ENCODE measurements at places on chromosomes 4 and X.

DNA sequence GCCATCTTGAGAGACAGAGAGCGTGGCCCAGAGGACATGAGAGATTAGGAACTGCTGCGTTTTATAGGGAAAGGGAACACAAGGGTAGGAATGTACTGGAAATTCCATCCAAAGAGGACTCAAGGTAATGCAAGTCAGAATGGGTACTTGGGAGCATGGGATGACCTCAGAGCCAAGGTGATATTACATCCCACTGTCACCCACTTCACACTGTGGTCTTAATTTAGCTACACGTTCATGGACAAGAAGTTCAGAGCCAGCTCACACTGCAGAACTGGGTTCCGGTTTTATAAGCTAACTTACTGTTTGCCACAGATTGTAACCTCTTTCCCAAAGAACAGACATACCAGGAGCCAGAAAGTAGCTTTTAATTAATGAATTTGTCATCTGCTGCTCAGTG, 244.7 kb downstream of the CBR4 start:
- DNase-seq = no peak

DNA sequence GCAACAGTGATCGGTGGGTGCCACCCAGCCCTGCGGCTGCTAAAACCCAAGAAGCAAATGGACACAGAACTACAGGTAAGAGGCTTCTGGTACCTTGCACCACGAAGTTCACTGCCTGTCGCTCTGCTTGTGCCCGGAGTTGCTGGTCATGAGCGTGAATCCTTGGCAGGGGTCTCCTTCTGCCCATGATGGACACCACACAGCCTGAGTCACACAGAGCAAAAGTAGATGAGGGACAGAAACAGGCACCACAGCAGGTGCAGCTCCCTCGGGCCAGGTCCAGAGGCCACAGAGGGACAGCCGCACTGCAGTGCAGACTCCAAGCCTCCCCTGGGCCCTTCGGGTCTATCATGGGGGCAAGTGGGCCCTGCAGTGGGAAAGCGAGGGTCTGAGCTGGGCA, 22.4 kb downstream of the NAT8L start:
- DNase-seq = no peak

DNA sequence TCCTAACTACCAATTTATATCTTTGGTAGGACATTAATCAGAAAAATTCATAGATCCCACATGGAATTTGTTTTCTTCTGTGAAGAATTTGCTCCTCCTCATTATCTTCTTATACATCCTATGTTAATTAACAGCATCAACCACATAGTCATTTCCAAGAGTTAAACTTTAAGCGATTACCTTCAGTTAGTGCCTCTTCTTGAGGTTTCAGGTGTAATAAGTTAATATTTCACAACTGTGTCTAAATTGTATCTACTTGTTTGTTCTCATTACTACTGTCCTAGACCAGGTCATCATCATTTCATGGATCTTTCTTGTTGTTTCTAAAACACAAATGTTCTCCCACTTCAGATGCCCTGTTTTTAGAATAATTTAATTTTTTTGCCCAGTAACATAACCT, 457.9 kb downstream of the FAT4 start:
- no peak for DNase-seq

- no peak for DNase-seq
Observed at GRCh38 chr4:22488106-22488505, 27.8 kb downstream of the ADGRA3 start.

DNA sequence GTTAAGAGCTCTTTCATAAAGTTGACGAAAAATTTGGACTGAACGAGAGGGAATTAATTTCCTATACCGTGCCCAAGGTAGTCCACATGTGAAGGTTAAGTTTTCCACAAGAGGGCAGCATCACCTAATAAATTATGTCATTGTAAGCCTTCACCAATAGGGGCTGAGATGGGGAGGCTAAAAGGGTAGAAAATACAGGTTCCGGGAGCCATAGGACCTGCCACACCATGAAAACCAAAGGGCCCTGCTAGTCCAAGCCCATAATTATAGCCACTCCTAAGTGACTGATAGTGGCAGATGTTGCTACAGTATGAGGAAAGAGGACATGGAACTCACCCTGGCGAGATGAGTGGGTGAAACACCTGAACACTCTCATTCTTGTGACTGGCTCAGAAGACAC, 122.2 kb downstream of the SHROOM4 start:
- peak; percentile 29 for DNase-seq

DNA sequence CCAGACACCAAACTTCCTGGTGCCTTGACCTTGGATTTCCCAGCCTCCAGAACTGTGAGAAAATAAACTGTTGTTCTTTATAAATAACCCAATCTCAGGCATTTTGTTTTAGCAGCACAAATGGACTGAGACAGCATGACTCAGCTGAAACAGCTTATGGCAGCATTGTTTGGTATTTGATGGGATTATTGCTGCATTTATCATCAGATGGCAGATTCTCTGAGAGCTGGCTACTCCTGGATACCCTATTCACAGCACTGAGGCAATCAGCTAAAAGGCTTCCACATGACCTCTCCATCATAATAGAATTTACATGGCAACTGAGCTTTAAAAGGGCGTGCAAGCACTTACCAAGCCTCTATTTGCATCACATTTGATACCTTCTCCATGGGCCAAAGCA, 623.1 kb upstream of the CPEB2 start:
- DNase-seq = peak; percentile 49

- DNase-seq = peak; percentile 73
Observed at GRCh38 chrX:9133426-9133825, 99.5 kb upstream of the FAM9B start.

DNA sequence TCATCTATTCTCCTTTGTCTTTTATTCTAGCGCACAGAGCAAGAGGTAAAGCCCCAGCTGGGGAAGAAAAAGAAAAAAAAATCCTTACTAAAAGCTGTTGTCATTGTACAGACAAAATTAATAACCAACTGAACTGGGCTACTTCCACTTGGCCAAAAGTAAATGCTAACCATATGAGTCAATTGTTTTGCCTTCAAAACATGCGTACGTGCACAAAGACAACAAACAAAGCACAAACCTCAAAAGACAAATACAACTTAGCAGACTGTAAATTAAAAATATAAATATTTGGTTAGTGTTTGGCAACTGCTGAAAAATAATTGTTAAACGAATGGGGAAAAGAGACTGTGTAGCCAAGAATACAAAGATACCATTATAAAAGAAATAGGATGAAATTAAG, 5.9 kb downstream of the EDA2R start:
- peak; percentile 37 for DNase-seq

DNA sequence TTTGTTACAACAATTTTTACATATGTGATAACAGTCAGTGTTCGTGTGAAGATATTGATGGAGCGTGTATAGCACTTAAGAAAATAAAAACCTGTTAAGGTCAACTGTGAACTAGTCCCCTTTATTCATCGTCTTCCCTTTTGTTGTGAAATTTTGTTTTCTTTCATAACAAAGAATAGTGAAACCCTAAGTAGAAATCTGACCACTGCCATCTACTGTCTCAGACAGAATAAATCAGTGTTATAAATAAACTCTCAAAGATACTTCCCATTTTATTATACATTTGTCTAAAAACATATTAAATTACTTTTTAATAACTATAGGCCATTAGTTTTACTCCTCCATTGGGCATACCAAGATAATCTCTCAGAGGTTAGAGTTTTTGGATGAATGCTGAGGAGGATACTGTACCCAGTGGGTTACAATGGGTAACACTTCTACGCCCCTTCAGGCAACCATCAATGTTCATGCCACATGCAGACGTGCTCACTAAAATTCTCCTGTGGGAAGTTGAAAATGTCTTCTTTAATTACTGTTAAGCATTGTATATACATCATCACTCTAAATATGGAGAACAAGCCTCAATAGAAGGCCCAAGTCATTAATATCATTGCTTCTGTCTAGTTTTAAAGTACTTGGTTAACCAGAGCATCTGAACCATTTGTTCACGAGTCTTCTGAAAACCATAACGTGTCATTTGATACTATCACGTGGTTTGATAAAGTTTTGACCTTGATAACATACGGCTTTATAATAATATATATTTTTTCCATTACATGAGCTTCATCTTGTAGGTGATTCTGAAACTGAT, 171.2 kb downstream of the TMA16 start:
- no peak for DNase-seq

GRCh38 chrX:153319295-153320046, 2.1 kb downstream of the PNMA6F start:
- no peak for DNase-seq

GRCh38 chr4:119113033-119113655, 22.5 kb upstream of the MYOZ2 start:
- peak; percentile 96 for DNase-seq

DNA sequence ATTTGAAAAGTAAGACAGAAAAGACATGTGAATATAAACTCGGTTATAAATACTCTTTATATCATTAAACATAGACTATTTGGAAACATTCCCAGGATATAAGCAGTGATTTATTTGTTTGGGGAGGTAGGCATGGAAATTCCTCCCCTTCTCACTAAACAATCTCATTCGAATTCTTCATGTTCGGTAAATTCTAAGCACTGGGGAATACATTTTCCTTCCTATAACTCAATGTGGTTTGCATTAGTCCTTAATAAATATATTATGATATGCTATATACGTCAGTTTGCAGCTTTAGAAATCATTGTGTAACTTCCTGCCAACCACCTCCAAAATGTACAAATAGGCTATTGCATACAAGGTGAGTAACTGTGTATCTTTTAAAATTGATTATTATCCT, 99.6 kb downstream of the UGT8 start:
- no peak for DNase-seq

- DNase-seq = peak; percentile 0
Observed at GRCh38 chrX:74779175-74779574, 146.1 kb downstream of the NEXMIF start.

- DNase-seq = no peak
Observed at GRCh38 chr4:85905761-85906160, 430.8 kb downstream of the ARHGAP24 start.

GRCh38 chr4:2789793-2790582, 2.9 kb upstream of the SH3BP2 start:
- DNase-seq = no peak

DNA sequence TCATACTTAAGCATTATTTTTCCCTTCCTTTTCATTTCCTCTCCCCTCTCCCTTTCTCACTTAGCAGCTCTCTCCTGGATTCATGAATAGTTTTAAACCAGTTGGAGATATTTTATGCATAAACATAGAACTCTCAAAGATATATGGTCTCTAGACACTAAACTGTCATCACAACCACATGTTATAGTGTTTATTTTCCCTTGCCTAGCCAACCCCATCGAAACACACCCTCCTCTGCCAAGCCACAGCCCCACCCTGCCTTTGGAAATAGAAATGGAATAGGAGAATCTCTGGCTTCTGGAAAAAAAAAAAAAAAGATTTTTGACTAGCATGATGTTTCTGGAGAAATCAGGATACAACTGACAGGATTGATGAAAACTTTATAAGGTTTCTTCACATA, 64.8 kb upstream of the RBPJ start:
- no peak for DNase-seq

DNA sequence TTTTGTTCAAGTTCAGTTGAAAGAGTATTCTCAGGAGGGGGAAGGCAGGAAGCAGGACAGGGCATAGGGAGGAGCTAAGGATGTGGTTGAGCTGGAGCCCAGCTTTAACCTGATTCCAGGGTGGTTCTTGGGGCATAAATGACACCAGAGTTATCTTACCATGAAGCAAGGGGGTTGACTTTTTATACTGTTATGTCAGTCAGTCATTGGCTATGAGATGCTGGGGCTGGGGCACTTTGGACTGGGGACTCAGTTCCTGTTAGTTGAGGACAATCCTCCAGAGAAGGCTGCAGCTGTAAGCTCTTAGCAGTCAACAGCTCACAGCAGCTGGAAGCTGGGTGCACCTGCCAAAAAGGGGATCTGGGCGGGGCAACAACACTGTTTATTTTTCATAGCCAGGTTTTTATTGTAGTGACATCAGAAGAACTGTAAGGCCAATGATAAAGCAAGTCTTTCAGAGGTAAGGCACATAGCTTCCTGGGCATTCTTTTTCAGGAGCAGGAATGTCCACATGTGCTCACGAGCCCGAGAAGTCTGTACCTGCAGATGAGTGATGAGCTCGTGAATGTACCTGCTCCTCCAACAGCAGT, 78.5 kb downstream of the MID1IP1 start:
- no peak for DNase-seq

DNA sequence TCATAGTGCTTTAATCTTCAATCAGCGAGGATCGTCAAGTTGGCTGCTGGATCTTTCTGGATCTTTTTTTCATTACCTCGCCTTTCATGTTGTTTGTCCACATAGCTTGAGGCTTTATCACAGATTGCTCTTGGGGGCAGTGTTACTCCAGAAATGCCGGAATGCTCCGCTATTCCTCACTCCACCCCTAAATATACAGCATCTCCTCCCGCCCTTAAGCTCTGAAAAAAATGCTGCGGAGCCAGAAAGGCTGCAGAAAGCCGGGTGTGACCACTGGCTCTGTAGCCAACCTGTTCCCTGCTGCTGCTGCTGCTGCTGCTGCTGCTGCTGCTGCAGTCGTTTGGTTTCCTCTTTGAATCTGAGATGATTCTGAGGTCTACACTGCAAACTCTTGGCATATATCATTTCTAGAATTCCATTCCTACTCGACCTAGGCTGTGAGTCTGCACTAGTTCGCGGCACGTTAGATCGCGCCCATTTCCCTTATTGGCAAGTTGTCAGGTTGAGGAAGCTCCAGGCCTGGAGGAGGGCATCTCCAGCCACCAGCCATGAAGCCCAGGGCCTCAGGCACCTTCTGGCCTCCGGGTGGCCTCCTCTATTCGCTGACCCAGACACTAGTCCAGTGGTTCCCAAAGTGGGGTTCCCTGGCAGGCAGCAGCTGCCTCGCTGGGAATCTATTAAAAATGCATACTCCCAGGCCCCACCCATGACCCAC, 34.2 kb downstream of the WDR13 start:
- DNase-seq = peak; percentile 90

GRCh38 chr4:13452927-13453579, 31.1 kb downstream of the RAB28 start:
- no peak for DNase-seq

- DNase-seq = no peak
Observed at GRCh38 chr4:96380106-96380505, 540.2 kb downstream of the PDHA2 start.

GRCh38 chr4:165208221-165208652, 876 bp downstream of the KLHL2 start:
- DNase-seq = peak; percentile 23

- DNase-seq = peak; percentile 69
Observed at GRCh38 chrX:67543818-67544217, at the start of gene AR. Gene AR (plus strand): TSS chrX:67544021. CDS start chrX:67545147, 1,126 bp downstream.

GRCh38 chr4:40622913-40623312, 6.8 kb downstream of the RBM47 start:
- no peak for DNase-seq

GRCh38 chrX:19899217-19899788, 11.9 kb upstream of the SH3KBP1 start:
- DNase-seq = no peak

DNA sequence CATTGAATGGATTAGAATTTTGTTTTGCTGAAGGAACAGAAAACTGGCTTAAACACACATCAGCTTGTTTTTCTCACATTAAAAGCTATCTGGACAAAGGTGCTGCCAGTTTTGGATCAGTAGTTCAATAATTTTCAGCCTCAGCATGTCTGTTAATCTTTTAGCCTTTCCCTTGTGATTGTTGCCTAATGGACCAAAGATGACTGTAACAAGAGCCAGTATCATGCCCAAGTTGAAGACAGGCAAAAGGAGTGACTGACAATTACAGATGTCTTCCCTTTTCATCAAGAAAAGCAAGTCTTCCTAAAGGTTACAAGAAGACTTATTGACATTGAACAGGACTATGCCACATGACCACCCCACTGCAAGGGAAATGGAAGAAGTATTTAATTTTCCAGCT, 419.7 kb downstream of the MAPK10 start:
- no peak for DNase-seq

- DNase-seq = peak; percentile 96
Observed at GRCh38 chr4:110622841-110623717, at the start of gene PITX2. Gene PITX2 (minus strand): TSS chr4:110623077. CDS start chr4:110622460, 617 bp downstream.

Measured in ELR (cell line).